Inflammatory macrophage treated with lipopolysaccharide for 1 hour (primary cell): ENCODE measurements at places on chromosomes 3 and 15.

DNA sequence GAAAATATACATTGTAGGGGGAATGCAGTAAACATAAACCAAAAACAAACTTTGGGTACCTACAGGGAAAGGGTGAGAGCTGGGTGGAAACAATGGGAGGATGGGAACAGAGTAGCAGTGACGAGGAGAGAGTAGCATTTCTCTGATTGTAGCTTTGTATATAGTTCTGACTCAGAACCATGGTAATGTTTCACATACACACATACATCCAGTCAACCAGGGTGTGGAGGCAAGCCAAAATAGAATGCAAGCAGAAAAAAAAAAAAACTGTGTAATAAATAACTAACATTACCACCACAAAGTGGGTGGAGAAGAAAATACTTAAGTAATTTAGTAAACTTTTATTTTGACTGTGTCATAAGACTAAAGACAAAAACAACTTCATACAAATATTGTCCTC, 27.2 kb downstream of the BCL2A1 start:
- peak; percentile 84 for DNase-seq

DNA sequence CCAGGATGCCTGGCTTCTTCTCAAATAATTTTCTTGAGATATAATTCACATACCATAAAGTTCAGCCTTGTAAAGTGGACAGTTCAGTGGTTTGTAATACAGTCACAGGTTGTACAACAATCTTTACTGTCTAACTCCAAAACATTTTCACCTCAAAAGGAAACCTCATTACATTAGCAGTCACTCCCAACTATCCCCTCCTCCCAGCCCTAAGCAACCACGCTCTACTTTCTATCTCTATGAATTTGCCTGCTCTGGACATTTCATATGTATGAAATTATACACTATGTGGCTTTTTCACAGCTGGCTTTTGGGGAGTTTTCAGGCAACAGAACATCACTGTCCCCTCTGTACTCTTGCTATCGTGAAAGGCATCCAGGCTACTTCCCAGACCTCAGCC, 17.5 kb downstream of the TGM5 start:
- DNase-seq: no peak

DNA sequence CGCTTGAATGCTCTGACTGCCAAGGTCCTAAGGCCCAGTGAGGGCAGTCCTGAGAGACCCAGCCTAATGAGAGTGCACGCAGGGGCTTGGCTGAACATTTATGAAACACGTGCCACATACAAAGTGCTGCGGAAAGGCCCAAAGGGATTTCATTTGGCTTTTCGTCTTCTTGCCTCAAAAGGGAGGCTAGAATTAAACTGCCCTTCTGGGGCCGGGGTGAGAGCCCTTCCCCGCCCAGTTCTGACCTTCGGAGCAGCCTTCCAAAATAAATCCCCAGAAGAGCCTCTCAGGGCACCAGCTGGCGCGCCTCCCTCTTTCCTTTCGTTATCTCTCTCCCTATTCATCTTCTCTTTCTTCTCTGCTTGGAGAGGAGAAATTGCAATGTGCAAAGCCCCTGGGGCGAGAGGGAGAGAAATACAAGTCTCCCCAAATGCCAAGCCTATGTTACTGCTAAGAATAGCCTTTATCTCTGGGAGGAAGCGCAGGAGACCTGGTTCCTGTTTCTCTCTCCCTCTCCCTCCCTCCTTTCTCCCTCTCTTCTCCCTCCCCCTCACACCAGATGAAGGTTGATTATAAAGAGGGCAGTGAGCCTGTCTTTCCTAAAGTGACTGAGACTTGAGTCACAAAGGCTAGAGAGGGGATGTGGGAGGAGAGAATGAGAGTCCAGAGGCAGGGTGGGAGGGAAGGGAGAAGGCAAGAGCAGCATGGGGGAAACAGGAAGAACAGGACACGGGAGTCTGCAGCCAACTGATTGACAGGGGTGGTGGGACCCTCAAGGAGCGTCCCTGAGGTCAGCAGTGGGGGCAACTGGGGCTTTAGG, 36.7 kb upstream of the NDUFB4 start:
- DNase-seq: peak; percentile 34

DNA sequence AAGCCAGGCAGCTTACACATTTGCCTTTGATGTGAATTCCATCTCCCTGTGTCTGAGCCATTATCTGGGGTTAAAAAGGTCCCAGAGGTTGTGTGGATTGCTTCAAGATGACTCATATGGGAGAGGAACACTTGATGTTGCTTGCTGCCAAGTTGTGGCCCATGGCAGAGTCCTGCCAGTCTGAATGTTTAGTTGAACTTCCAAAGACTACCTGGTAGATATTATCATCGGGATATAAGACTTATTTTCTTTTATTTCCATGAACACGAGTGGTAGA, 85.6 kb downstream of the TJP1 start:
- no peak for DNase-seq

DNA sequence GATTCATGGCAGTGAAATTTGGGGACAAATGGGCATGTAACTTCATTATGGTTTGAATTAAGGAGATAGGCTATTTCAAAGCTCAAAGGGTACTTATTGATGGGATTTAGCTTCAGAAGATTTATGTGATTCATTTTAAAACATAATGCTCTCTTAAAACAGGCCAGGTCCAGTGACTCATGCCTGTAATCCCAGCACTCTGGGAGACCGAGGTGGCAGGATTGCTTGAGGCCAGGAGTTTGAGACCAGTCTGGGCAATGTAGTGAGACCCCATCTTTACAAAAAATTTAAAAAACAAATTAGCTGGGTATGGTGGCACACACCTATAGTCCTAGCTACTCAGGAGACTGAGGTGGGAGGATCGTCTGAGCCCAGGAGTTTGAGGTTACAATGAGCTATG, 11.5 kb downstream of the THAP10 start:
- no peak for DNase-seq

- DNase-seq: no peak
These were observed 83.4 kb upstream of the POU1F1 start for GRCh38 chr3:87359826-87360225.

DNA sequence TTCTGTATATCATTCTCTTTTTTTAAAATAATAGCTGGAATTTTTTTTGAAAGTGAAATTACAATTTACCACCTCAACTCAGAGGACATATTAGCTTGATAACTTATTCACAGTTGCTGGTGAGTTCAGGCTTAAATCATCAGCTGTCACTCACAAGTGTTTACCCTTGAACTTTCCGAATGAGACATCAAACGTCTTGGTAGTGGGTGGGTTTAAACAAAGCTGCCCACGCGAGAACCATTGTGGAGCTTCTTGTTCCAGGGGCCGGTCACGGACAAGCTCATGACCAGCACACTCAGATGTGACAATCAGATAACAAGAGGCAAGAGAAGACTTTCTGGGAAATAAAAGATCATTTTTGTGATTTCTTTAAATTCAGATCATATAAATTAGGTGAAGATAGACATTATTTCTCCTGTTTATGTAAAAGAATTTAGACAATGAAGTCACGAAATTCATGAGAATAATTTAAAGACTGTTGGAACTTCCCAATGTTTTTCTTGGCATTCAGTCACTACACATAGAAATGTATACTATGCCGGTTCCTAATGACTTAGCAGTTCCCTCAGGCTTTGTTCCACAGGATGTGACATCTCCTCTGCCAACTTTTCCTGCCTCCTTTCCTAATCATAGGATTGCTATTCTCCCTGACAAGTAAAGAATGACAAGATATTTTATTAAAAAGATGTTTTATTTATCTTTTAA, 29.3 kb downstream of the BTD start:
- peak; percentile 78 for DNase-seq

- no peak for DNase-seq
These were observed 85.0 kb upstream of the STAC start for GRCh38 chr3:36295296-36295695.

- DNase-seq: no peak
These were observed 100.3 kb upstream of the TPRG1 start for GRCh38 chr3:189071446-189071845.

- DNase-seq: no peak
These were observed 13.1 kb upstream of the KCTD6 start for GRCh38 chr3:58478781-58479180.

DNA sequence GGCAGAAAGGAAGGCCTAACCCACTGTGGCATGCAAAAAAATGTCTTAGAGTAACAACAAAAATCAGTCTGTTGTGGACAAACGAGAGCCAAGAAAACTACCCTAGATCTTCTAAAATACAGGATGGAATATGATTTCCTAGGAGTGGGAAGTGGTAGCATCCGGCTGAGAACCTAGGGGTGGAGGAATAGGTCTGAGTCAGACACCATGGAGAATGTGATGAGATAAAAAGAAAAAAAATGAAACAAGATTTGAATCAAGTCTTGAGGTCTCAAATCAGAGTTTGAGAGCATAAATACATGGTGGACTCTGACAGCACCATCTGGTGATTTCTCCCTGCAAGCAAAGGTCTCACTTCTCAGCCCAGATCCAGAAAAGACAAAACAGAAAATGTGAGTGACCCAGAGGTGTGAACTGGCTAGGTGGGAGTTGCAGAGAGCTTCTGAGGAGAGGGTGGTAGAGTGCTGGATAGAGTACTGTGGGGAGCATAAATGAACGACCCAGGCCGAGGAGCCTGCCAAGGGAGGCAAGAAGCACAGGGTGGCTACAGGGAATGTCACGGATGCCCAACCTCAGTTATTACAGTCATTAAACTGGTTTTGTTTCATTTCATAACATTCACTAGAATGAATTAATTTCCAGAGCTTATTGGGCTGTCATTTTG, 27.6 kb upstream of the VEPH1 start:
- no peak for DNase-seq

DNA sequence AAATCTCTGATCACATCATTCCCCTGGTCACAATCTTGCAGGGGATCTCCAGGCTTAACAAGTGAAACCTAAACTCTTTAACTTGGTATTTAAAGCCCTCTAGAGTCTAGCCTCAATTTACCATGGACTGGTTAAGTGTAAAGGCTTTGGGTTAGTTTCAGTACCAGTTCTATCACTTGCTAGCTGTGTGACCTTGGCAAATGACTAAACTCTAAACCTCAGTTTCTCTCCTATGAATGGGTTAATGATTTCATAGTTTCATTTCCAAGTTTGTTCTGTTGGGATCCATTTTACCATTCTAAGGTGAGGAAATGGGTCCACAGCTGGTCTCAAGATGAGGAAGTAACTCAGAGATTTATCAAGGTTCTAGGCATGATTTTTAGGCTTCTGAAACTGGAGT, 38.8 kb upstream of the TIMP4 start:
- DNase-seq: no peak

DNA sequence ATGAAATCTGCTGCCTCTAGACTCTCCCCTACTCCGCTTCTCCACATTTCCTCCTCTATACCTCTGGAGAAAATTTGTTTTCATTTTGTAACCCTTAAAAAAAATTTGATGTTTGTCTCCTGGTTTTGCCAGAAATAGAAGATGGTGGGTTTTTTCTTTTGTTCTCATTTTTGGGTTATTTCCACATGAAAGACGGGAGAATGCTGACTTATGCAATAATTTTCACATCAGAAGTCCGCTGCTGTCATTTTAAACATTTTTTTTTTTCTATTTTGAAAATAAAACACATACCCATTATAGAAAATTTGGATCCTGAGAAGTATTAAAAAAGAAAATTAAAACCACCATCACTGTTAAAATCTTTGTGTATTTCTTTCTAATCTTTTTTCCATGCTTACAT, 320.8 kb upstream of the NR2E3 start:
- no peak for DNase-seq

DNA sequence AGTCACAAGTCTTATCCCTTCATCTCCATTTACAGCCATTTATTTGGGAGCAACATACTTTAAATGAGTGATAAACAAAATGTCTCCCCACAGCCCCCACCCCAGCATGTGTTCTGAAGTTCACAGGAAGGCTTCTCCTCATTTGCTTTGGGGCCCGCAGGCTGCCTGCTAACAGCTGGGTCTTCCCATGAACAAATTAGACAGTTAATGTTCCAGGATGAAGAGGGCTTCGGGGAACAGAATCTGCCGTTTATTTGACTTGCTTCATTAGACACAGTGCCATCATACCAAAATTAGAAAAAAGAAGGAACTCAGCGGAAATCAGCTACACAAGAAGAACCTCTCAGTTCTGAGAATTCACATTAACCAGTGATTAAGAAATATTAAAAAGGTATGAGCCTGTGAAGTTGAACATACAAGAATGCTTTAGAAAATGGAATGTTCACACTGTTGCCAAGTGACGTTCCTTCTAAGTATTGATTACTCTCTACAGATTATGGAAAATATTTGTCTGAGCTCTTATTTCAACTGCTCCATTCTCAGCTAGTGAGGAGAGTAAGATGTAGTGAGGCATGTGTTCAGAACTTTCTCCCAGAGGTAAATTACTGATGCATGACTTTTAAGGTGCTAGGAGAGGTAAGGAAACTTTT, 107.5 kb upstream of the THBS1 start:
- peak; percentile 31 for DNase-seq

GRCh38 chr3:148235566-148235965, 462.1 kb upstream of the AGTR1 start:
- no peak for DNase-seq

- no peak for DNase-seq
These were observed 40.1 kb downstream of the CBLB start for GRCh38 chr3:105828703-105829102.

DNA sequence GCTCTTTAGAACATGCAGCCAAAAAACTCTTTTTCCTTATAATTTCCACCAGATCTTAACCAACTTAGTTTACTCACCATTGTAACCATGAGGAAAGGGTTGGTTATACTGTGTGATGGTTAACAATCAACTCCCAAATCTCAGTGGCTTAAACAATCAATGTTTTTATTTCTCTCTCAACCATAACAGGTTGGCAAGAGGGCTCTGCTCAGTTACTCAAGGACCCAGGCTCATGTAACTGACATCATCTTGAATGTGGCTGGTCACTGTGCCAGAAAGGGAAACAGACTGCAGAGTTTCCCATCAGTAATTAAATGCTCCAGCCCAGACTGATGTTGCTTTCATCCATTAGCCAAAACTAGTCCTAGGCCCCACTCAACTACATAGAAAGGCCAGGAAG, 69.0 kb downstream of the ANKRD28 start:
- no peak for DNase-seq

DNA sequence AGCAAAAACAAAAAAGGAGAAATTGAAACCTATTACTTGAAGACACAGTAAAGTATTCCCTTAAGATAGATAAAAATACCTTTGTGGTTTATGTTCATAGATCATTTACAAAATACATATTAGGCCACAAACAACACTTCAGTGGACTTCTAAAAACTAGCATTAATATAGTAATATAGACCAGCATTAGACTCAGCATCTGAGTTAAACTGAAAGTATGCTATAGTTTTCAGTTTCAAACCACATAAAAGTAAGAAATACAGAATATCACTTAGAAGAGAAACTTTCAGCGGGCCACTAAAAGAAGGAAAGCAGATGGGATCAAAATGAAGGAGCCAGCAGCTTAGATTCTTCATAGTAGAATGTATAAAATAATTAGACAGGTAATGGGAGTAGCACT, 86.6 kb downstream of the MSL2 start:
- DNase-seq: no peak
